ENCODE measurements at places on chromosomes 3 and 15.

- peak; percentile 24 for DNase-seq
These were observed 279.8 kb downstream of the ROBO2 start for GRCh38 chr3:77319711-77320110.

GRCh38 chr15:92029767-92030166 lies 176.3 kb downstream of the SLCO3A1 start:
- no peak for DNase-seq

DNA sequence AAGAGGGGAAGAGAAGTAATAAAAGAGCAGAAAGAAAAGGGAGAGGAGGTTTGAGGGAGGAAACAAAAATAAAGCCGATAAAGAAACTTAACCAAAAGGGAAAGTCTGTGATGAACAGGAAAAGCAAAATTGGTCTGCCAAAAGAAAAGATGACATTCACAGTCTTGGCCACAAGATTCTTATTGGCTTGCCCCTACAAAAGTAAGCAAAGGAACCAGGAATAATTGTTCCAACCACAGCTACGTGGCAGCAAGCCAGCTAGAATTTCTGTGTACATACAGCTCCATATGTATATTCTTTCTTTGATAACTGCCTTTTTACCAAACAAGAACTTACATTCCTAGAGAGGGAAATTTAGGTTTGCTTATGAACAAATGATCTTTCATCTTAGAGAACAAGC lies 79.6 kb downstream of the MLH1 start:
- peak; percentile 87 for DNase-seq

- DNase-seq: no peak
These were observed 25.3 kb downstream of the TRAK1 start for GRCh38 chr3:42116466-42116865.

GRCh38 chr15:41925086-41925608 lies 31.3 kb upstream of the SPTBN5 start:
- DNase-seq: no peak

DNA sequence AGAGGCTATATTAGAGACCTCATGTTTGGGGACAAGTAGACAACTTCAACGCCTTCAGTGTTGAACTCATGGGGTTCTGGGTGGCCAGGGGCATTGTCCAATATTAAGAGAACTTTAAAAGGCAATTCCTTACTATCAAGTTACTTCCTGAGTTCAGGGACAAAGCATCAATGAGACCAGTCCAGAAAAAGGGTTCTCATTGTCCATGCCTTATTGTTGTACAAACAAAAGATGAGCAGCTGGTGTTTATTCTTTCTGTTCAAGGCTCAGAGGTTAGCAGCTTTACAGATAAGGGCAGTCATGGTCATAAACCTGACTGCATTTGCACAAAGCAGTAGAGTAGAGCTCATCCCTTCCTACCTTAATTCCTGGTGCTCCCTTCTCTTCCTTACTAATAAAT lies 18.5 kb upstream of the PDHB start:
- DNase-seq: no peak

GRCh38 chr3:129059311-129059958 lies 1.1 kb upstream of the GP9 start:
- no peak for DNase-seq

DNA sequence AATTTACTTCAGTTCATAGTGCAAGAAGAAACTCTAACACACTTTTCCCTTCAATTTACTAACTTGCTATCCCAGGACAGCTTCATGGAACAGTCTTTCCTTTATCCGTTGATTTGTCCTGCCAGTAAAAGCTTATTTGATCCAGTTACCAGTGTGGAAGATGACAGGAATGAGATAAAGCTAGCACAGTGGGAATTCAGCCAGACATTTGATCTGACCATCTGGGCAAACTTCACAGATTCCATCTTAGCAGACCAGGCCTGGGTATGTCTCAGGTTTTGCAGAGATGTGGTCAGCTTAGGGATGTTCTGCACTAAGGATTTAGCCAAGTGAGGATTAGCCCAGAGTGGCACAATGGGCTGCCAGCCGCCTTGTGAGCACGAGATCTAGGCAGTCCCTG lies 19.7 kb downstream of the CEMIP start:
- DNase-seq: no peak

- peak; percentile 52 for DNase-seq
These were observed 23.8 kb downstream of the NIPA1 start for GRCh38 chr15:22810033-22810852.

DNA sequence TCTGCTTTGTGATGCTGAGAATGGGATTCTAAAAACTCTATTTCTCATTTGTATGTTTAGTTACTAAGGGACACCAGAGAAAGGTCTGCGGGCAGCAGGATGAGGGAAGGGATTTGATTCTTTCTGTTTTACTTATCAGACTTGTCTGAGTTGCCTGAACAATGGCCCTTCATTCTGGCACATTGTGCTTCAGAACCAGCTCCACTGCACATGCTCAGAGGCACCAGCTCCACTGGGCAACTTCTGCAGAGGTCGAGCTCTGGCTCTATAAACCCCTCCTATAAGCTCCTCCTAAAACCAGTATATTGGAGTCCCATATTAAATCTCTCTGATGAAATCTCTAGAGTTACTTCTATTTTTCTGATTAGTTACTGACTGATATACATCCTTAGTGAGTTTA lies 453.2 kb upstream of the CDIN1 start:
- DNase-seq: no peak

DNA sequence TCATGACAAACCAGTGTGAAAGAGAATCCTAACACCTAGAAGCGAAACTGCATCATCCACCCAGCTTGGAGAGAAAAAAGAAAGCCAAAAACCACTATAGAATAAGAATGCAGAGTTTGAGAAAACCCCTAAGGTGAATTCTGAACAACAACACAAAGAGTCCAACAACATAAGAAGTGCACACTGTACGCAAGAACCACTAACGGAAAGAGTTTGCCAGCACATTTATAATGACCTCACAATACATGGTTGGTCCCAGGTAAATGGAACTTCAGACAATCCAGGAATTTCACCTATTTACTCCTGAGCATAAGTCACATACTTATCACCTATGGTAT lies 128.3 kb upstream of the BHLHE40 start:
- DNase-seq: no peak

GRCh38 chr15:79606831-79607355 lies 174.8 kb downstream of the MINAR1 start:
- DNase-seq: no peak

GRCh38 chr3:45009868-45010267 lies 16.2 kb upstream of the CLEC3B start:
- DNase-seq: no peak

DNA sequence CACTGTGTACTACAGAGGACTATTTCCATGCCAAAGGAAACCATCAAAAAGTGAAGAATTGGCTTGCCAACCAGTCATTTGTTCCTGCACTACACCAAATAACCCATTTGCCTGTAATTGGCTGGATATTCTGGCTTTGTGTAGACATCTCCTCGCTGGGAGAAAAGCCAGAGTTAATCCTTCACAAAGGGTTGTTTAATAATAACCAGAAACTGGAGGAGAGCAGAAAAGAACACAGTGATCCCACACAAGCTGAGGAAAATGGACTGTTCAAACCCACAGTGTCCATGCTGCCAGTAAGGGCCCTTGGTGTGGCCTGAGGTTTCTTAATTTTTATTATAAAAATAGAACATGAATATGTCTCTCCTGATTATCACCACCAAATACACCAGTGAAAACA lies 294.0 kb downstream of the RORA start:
- no peak for DNase-seq

DNA sequence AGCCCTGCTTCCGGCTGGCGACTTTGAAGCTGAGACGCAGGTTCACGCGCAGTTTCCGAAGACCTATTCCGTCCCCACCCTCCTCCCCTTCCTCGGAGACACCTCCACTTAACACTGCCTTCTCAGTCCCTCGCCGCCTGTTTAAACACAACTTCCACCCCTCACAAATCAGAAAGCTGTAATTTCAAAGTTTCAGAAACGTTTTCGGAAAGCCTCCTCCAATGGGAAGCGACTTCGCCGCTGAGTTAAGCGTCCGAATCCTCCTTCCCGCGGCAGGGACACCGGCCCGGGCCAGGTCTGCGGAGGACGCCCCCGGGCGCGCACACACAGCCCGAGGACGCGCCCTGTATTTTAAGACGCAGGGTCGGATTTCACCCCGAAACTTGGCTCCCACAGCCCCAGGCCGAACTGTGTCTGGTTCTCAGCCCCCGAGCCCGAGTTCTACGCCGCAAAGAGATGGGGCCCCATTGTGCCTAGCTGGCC lies 559 bp upstream of the LRRN1 start:
- peak; percentile 54 for DNase-seq

DNA sequence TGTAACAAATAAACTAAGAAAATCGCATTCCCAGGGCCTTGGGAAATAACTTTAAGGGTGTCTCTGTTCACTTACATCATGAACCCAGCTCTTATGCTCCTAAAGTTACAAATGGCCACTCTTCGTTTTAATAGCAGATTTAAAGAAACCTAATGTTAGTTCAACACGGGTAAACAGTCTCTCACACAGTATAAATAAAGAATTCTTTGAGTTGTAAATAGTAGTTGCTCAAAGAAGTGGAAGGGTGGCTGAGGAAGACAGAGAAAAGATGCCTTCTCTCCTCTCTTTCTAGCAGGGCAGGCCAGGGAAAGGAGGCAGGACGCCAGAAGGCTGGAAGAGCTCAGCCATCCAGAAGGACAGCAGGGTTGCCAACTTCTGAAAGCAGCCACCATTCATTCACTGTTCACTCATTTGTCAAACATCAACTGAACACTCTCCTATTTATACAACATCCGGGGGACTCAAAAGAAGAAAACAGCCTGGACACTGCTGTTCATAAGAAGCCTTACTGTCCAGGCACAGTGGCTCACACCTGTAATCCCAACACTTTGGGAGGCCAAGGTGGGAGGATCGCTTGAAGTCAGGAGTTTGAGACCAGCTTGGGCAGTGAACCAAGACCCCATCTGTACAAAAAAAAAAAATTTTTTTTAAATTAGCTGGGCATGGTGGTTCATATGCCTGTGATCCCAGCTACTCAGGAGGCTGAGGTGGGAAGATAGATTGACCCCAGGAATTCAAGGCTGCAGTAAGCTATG lies 47.3 kb downstream of the WWTR1 start:
- DNase-seq: no peak

- no peak for DNase-seq
These were observed 1.1 kb upstream of the FBLN2 start for GRCh38 chr3:13547591-13548371.

- DNase-seq: no peak
These were observed 105.5 kb downstream of the ATG7 start for GRCh38 chr3:11377719-11378118.

DNA sequence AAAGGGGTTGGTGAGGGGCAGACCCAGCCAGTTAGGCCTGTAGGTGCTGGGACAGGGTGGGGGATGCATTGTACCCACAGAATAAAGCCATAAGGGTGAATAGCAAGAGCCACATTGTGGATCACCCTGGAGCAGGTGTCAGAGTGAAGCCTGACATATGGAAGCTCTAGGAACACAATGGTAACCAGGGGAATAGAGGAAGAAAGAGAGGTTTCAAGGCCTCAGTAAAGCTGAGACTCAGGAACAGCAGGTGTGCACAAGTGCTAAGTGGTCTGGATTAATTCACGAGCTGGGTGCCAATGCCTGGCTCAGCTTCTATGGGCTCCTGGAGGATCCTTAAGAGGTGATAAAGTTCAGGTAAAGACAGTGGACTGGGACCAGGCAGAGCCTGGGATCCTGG lies 323.7 kb upstream of the CTNNB1 start:
- no peak for DNase-seq

GRCh38 chr3:55521738-55522421 lies 34.8 kb upstream of the WNT5A start:
- no peak for DNase-seq

GRCh38 chr3:187738071-187738330 lies 7.3 kb downstream of the BCL6 start:
- DNase-seq: no peak

- peak; percentile 68 for DNase-seq
These were observed at the start of gene SHF for GRCh38 chr15:45187894-45188830. Gene SHF (minus strand): TSS chr15:45187966. CDS start chr15:45187951, 15 bp downstream.

DNA sequence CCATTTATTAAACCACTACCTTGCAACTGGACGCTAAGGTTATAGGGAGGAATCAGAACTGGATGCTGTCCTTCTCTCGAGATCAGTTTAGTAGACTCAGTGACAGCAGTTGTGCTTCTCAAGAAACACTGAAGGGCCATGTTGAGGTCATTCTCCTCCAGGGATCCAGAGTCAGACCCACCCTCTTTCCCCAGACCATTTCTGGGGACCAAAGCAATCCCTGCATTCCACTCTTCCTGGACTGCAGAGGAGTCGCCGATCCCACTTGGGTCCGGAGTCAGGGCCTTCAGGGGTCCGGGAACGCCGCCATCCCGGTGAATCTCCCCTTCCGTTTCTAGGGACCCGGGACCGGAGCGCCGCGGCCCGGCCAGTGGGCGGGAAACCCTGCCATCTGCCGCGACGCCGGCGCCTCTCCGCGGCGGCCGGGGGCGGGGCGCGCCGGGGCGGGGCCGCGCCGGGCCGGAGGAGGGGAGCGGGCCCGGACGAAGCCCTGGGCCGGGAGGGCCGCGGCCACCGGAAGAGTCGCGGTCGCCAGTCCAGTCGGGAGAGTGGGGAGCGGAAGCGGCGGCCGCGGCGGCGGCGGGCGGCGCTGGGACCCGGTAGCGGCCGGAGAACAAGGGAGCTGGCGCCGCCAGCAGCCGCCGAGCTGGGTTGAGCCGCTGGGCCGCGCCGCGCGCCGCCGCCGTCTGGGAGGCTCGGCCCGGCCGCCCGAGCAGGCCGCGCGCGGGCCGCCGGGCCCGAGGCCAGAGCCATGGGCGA lies at the start of gene DVL3:
Gene DVL3 (plus strand): TSS at position 493 of the 759 bp plus-strand sequence. CDS start 259 bp downstream, at position 752.
- peak; percentile 73 for DNase-seq

GRCh38 chr15:32682977-32683630 lies 34.7 kb upstream of the GREM1 start:
- no peak for DNase-seq

GRCh38 chr3:159250961-159251360 lies 449.1 kb downstream of the MFSD1 start:
- DNase-seq: no peak

DNA sequence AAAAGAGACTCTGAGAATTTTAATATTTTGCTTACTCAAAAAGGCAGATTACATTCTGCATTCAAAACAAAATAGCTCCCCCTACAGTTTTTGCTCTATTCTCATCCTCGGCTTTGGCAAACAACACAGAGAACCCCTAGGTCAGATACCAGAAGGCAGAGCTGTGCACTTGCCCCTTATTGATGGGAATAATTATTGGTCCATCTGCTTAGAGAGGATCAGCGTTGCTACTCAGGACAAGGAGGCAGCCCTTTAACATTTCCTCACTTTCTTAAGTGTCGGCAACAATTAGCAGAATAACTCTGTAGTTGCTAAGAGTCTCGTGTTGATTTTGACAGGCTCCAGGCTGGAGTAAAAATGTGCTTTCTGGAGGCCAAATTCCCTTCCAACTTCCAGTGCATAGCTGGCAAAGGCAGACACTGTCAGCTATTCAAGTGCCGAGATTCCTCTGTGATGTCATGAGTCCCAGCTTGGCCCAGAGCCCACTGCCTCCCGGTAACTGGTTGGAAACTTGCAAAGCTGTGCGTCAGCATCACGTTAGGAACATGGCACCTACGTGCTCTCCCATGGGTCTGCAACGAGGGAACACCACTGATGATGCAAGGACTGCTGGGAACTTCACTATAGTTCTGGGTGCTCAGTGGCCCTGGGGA lies 482.7 kb upstream of the ADAMTS9 start:
- peak; percentile 25 for DNase-seq

- DNase-seq: no peak
These were observed 43.4 kb upstream of the LMCD1 start for GRCh38 chr3:8458238-8458661.

- peak; percentile 24 for DNase-seq
These were observed 421.4 kb downstream of the MECOM start for GRCh38 chr3:169241991-169242707.
